Posterior vena cava (tissue), 2 donors: ENCODE measurements at places on chromosomes 2 and 18. TPM values are rescaled to one million over a fixed set of nuclear protein-coding genes. Genes with fewer than 3 reads are reported as not detected.

DNA sequence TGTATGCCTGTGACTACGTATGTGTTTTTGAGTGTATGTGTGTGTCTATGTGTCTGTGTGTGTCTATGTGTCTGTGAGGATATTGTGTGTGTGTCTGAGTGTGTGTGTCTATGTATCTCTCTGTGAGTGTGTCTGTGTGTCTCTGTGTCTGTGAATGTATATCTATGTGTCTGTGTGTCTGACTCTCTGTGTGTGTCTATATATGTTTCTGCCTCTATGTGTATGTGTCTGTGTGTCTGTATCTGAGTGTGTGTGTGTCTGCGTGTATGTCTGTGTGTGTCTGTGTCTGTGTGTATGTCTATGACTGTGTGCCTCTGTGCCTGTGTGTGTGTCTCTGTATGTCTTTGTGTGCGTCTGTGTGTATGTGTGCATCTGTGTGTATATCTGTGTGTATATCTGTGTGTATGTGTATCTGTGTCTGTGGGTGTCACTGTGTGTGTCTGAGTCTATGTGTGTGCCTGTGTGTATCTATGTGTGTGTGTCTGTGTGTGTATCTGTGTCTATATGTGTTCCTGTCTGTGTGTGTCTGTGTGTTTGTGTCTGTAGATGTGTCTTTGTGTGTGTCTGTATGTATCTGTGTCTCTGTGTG lies 172.7 kb downstream of the MYCN start:
- no peak for DNase-seq

DNA sequence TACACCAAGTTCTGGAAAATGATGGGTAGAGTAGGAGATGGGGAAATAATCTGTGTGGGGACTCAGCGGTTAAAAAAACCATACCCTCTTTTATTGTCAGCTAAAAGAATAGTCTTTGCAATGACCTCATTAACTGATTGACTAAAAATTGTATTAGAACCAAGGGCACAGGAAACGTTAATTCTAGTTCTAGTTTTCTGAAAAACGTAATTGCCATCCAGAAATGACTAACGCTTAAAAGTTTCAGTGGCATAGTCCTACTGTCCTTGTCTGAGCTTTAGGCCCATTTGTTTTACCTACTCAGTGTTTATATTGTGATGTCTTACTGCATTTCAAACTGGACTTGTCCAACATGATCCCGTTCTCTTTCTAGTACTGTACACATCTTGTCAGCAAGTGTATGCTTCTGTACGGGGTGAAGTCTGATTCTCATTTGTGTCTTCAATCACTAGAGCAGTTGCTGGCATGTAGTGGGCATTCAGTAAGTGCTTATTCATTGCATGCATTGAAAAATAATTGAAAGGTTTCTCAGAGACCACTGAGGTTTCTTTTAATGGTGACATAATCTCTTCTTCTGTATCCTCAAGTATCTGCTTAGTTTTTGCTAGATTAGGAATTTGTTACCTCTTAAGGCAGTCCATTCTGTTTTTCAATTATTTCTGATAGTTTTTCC lies 81.5 kb downstream of the ZNF407 start:
- DNase-seq, result no peak

DNA sequence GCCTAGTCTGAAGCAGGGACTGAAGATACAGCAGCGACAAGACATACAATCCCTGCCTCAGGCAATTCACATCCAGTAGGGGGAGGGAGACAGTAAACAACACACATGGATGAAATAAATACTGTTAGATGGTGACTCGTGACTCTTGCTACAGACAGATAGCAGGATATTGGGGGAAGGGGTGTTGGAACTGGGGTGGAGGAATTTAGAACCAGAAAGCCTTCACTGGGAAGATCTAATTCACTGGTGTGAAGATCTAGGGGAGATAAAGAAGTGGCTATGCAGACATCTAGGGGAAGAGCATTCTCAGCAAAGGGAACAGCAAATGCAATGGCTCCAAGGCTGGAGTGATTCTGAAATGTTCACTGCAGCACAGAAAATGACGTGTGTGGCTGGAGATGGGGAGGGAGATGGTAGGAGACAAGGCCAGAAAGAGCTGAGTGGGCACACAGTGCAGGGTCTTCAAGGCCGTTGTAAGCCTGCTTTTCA lies 52.6 kb upstream of the TMEM163 start:
- DNase-seq, result no peak

- peak; percentile 46 for DNase-seq
Measured at GRCh38 chr18:48844271-48844670, 106.5 kb downstream of the SMAD7 start.

DNA sequence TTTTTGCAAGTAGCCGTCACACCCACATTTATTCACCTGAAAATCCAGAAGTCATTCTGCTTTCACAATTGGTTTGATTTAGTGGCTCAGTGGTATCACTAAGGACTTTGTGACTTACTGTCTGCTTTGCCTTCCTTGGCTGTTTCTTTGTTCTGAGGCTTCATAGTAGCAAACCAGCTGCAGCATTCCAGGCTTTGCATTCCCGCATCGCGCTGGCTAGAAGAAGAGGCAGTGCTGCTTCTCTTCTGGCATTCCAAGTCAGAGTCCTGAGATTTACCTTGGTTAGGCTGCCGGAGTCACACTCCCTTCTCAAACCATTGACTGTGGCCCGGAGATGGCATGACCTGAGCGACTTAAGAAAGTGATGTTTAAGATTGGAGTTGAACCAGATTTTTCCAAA lies 35.1 kb downstream of the MYO1B start:
- no peak for DNase-seq

- no peak for DNase-seq
Measured at GRCh38 chr2:106537791-106538191, 50.6 kb downstream of the CD8B2 start.

- no peak for DNase-seq
Measured at GRCh38 chr18:36089001-36089400, 21.6 kb upstream of the RPRD1A start.

DNA sequence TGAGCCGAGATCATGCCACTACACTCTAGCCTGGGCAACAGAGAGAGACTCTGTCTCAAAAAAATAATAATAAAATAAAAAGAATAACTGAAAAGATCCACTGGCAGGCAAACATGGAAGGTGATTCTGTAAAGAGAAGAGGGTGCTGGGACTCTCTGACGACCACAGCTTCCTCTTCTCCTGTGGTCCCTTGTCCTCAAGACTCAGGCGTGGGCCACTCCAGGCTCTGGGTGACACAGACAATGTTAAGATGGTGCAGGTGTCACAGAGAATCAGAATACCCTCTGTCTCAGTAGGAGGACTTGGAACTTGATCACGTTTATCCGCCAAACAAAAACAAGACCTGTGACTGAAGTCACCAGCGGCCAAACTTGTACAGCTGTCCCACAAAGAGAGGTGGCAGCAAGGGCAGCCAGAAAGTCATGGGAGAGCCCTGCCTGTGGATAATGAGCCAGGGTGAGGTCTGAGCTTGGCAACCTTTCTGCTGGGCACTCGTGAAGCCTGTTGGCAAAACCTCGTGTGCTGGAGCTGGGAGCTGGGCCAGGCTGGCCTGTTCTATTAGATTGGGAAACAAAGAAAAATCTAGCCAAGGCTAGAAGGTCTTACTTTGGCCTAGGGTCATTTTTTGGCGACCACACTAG lies 76.4 kb upstream of the ITGA6 start:
- DNase-seq, result no peak

DNA sequence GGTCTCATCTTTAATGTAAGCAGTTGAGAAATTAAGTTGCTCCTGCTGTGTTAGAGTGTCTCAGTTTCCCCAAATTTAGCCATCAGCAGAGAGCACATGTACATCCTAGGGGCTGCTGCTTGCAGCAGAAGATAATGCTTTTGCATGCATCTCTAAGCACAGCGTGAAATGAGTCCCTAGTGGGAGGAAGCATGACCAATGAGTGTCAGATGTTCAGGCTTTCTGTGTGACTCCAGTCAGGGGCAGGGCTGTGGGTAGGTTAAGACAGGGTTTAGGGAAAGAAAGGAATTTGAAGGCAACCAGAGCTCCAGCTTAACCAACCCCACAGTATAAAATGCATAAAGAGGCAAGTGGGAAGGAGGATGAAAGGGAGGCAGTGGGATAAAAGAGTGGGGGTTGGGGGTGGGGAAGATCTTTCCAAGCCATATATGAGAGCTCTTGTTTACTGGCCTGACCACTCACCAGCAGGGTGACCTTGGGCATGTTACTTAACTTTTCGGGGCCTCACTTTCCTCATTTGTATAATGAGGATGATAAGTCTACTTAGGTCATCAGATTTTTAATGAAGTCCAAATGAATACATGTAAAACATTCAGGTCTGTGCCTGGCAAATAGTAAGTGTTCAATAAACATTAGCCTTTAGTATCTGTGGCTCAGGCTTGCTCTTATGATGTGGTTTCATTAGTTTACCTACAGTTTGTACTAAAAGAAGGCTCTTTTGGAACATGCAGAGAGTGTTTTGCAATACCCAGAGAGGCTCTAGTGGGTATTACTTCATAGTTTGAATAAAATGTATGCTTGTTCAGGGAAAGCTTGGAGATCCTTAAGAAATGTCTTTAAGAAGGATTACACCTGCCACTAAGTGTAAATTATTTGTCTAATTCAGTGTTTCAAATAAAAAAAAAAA lies 42.7 kb upstream of the PELI1 start:
- DNase-seq, result no peak

GRCh38 chr2:217058791-217059755 lies 199.2 kb upstream of the TNP1 start:
- DNase-seq, result no peak

GRCh38 chr2:100042562-100042961 lies 99.8 kb downstream of the AFF3 start:
- no peak for DNase-seq

SAP130 gene
- total RNA-seq, result 17.2 TPM

TFPI gene
- total RNA-seq, result 109 TPM

HMSD gene
- not detected for total RNA-seq

SCG2 gene
- 0.90 TPM for total RNA-seq

UPP2 gene
- total RNA-seq, result not detected
